ENCODE measurements at places on chromosomes 3 and 15.

DNA sequence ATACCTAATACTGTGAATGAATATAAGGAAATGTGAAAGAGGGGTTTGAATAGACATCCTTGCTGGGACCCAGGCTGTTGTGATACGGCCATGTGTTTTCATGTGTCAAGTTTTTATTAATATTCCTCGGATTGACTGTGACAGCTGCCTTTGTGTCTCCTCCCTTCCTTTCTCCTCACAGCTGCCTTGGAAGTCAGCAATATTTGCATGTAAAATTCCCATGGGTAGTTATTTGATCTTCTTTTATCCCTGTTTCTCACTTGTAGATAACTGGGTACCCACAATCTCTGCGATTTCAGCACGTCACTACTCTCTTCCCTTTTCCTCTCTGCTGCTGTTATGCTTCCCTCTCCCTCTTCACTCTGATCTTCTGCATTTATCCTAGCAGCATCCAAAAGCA is 9.4 kb downstream of the GPR156 start:
- no peak for DNase-seq

DNA sequence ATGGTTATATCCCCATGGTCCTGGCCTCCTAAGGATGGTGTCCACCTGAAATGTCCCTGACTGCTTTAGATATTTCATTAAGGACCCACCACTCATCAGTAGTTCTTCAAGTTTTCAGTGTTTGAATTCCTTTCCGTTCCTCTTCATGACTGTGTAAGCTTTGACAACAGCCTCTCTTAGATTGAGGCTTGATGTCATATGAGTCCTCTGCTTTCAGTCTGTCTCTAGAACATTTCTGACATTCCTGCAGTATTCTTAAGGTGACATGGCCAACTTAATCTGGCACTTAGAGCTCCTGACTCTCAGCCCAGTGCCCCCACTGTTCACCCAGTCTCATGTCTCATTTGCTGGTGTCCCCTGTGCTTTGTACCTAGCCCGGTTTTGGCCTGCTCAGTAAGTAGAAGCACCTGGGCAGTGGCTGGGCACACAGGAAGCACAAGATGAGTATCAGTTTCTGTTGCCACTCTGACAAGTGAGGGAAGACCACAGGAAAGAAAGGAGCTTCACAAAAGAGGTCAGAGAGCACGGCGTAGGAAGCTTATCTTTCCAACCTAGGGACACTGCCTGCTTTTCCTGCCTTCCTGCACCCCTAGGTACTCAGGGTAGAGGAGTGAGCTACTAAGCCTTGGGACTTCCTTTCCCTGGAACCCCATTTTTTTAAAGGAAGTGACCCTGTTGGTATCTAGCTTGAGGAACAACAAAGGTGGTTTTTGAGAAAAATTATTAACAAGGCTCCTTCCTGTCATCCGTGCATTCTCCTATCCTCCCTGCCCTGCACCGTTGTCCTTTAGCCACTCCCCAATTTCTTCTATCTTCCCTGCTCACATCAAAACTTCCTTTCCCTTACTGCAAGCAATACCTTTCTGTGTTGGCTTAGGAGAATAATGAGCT is 103.1 kb downstream of the KLHL25 start:
- no peak for DNase-seq

GRCh38 chr3:129449279-129450115 is 9.5 kb downstream of the IFT122 start:
- no peak for DNase-seq

GRCh38 chr3:109927726-109928125 is 590.4 kb upstream of the DPPA4 start:
- DNase-seq = no peak

DNA sequence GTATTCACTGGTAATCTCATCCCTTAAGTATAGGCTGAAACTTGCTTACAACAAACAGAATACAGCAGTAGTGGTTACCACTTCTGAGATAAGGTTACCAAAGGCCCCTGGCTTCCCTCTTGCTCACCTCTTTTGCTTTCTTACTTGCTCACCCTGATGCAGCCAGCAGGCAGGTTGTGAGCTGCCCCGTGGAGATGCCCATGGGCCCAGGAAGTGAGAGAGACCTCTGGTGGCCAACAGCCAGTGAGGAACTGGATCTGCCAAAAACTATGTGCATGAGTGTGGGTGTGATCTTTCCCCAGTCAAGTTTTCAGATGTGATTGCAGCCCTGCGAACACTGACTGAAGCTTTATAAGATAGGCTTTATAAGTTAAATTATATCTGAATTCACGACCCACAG is 48.7 kb downstream of the NMNAT3 start:
- DNase-seq = no peak

DNA sequence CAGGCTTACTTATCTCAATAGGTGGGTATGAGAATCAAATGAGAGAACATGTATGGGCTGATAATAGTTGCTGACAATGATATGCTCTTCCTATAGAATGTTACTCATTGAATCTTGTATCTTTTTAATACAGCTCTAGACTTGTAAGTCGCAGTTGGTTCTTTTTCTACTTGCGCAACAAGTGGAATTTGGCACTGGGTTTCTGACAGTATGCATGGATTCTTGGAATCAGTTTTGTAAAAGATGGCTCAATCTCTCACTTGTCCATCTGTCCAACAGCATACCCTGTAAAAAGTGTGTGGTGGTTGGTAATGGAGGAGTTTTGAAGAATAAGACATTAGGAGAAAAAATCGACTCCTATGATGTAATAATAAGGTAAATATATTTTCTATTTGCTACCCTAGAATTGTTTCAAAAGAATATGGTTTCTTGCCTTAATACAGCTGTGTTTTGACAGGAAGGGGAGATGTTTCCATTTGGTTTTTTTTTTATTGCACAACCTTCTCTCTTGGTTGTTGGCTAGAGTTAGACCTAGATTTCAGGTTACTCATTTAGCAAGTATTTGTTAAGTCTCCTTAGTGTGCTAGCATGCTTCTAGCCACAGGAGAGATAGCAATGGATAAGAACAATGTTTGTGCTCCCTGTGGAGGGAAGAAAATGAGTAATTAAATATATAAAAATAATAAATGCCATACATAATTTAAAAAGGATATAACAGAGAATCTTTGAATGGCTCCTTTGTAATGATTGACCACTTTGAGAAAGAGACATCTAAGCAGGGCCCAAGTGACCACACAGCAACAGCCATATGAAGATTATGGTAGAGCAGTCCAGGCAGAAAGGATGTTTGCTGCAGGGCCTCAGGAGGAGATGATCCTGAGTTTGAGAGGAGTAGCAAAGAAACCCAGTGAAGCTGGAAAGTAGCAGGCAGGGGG is 21.8 kb downstream of the ST3GAL6 start:
- no peak for DNase-seq

DNA sequence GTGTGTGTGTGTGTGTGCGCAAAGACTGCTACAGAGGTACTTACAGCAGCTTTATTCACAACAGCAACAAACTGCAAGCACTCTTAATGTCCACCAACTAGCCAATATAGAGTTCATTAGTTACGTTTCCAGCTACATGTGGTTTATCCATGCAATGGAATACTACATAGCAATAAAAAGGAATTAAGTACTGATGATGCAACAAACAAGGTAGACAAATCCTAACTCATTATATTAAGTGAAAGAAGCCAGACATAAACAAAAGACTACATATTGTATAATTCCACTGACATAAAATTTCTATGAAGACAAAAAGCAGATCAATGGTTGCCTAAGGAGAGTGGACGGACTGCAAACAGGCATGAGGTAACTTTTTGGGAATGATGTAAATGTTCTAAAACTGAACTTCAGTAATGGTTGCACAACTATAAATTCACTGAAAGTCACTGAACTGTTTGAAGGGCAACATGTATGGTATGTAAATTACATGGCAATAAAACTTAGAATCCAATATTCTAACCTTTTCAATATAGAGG is 433.7 kb downstream of the SHQ1 start:
- no peak for DNase-seq

DNA sequence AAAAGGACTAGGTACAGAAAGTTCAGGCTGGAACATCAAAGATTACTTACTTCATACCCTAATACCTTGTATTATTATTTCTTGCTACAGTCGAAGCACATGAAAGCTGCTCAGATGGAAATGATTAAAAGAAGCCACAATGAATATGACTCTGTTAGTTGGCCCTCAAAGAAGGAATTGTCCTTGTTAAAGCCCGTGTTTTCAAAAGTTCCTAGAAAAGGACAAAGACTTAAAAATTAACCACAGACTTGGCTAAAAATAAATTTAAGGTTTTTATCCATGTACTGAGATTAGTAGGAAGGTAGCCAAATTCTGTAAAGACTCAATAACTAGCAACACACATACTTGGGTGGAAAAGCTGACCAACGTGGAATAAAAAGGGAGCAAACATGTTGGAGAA is 251.0 kb upstream of the RARB start:
- no peak for DNase-seq

DNA sequence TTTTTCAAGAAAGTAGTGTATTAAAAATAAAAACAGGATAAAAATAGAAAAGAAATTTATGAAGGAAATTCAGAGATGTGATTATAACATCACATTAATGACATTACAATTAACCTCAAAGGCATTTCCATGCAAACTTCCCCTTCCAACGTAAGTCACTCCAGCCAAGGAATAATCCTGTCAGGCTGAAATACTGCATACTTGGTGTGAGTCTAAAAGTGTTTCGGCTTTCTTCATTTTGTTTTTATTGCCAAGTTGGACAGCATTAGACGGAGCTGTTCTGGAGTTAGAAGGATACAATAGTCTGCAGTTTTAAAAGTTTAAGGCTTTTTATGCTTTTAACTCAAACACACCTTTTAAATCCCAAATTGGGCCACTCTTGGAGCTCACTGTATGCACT is 435.0 kb downstream of the MECOM start:
- no peak for DNase-seq

DNA sequence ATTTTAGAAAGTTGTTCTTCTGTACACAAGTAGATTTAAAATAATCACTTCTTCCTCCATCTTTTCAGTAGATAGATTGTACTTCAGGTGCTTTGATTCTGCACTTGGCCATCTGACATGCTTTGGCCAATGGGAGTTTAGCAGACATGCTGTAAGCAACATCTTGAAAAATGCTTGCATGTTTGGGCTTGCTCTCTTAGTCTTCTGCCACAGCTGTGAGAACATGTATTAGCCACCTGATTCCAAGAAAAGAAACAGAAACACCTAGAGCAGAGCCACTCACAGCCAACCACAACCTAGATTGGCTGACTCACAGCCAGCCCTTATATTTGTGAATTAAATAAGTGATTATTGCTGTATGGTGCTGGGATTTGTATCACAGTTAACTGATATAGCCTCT is 70.2 kb upstream of the GADL1 start:
- no peak for DNase-seq

DNA sequence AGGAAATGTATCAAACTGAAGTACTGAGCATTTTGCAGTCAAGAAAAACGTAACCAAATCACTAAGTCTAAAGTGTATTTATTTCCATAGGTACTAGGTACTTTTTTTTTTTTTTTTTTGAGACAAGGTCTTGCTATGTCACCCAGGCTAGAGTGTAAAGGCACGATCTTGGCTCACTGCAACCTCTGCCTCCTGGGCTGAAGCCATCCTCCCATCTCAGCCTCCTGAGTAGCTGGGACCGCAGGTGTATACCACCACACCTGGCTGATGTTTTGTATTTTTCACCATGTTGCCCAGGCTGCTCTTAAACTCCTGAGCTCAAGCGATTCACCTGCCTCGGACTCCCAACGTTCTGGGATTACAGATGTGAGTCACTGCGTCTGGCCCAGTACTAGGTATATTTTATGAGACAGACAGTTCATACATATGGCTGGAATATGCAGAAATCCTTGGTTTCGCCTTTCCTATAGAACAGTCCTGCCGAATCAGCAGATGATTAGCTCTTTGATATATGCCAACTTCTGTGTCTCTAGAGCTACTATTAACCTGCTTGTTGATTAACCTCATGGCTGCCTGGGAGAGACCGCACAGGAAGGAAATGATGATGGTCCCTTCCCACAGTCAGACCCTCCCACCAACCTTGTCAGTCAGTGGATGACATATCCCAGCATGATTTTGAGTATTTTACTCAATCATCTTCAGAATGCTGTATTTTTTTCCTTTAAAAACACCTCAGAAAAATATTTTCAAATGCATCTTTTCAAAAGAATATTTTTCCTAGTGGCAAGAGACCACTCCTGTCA is 32.3 kb downstream of the TMOD3 start:
- DNase-seq = peak; percentile 11

- DNase-seq = peak; percentile 40
Measured at GRCh38 chr15:72230197-72231065, 559 bp downstream of the PKM start.

GRCh38 chr3:32896143-32896542 is 55.3 kb upstream of the CCR4 start:
- no peak for DNase-seq

DNA sequence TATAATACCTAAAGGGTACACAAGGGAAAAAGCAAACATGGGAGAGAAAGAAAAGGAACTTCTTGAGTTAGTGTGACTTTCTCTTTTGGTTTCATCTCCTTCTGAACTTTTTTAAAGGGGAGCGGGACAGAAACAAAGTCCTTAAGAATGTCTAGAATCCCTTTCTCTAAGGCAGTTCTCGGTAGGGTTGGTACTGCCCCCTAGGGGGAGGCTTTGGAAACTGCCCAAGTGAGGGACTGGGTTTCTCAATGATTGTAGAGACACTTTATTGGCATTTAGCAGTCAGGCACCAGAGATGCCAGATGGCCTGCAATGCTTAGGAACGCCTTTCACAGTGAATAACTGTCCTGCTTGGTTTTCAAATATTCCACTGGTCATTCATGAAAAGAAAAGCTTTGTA is 172.7 kb downstream of the WDR72 start:
- no peak for DNase-seq

DNA sequence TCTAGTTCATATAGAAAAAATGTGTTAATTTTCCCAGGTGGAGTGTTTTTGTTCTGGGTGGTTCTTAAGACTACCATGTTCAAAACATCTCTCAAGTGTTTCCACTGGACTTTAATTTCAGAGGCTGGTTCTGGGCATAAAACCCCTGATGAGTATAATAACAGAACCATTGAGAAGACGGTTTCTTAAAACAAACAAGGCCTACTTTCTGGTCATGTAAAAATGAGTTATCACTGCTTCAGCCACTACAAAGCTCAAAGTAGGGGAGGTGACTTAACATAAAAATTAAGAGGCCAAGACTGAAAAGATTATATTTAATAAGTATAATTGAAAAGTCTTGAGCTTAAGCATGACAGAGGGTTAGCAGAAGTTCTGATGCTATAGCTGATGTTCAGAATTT is 33.8 kb downstream of the RYR3 start:
- no peak for DNase-seq

DNA sequence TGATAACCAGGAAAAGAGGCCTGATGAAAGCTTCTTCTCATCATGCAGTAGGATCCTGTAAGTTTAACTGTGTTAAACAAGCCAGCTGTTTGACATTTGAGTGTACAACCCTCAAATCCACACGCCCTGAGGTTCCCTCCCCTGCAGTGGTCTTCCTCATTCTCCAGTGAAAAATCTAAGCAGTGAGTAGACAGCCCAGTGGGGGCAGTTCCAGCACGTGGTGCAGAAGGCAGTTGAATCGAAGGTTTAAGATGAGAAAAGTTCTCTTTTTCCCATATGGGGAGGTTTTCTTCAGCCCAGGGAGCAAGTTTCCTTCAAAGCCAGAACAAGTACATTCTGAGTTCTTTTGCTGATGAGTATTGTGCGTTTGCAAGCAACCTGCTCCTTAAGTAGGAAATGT is 174.5 kb downstream of the NR2F2 start:
- no peak for DNase-seq

Measured in effector CD8-positive, alpha-beta T cell (primary cell).